Immature natural killer cell (primary cell): ENCODE measurements at places on chromosomes 6 and 20.

DNA sequence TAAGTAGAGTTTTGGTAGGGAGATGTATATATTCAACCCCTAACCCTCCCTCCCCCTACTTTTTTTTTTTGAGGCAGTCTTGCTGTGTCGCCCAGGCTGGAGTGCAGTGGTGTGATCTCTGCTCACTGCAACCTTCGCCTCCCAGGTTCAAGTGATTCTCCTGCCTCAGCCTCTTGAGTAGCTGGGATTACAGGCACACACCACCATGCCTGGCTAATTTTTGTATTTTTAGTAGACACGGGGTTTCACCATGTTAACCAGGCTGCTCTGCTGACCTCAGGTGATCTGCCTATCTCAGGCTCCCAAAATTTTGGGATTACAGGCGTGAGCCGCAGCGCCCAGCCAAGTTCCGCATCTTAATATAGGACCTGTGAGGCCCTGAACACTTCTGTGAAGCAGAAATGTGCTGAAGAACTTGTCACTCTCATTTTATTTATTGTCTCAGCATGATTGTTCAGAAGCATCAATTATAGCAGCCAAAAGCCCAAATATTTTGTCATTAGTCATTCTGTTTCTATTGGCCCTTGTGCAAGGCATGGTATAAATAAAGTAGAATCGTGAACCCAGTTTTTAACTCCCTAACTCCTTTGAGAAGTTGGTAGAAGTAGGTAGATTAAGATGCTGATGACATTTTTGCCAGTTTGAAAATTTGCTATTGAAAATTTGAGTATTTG is 19.4 kb downstream of the DSTN start:
- DNase-seq = no peak

- DNase-seq = no peak
These were observed 30.6 kb upstream of the ZBTB24 start for GRCh38 chr6:109513571-109514071.

- peak; percentile 49 for DNase-seq
These were observed 15.8 kb upstream of the RBPJL start for GRCh38 chr20:45290677-45291355.

GRCh38 chr6:14217728-14218518 is 100.4 kb downstream of the CD83 start:
- no peak for DNase-seq

DNA sequence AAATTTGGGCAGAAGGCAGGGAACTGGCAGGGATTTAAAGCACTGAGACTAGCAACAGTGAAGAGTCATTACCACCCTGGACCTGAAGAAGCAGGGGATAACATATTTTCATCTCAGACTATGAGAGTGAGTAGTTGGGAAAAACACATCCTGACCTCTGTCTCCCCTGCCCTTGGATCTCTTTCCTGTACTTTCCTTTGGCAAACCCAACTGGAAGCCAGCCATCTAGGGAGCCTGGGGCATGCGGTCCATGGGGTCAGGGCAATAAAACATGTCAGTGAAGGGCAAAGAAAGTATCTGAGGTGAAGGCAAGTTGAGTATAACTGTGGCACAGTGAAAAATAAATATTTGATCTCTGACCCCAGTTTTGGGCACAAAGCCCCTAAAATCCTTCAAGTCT is 698.2 kb downstream of the DOK5 start:
- DNase-seq = no peak

GRCh38 chr6:170110201-170111140 is 180.4 kb downstream of the DLL1 start:
- peak; percentile 18 for DNase-seq

DNA sequence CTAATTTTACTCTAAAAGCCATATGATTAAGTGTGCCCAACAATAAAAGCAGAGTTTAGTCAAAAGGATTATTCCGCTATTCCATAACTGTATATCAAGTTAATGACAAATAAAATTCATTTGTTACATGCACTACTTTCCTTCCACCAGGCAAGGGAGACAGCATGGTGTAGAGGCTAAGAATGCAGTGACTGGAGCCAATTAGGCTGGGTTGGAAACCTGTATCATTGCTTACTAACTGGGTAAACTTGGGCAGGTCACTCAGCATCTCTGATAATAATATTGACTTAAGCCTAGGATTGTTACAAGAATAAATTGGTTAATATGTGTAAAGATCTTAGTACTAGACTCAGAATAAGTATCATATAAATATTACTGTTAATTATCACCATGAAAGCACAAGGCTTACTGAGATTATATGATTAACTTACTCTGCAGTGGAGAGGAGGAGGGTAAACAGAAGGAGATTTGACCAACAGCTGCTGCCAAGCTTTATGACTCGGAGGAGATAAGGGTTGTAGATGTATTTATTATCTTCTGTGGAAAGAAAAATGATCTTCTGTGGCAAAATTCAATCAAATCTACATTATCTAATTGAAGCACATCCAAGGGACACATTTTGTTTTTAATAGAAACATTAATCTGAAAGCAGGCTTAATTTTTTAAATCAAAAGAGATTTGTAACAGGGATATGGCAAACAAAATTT is 1459.9 kb downstream of the GRIK2 start:
- no peak for DNase-seq

DNA sequence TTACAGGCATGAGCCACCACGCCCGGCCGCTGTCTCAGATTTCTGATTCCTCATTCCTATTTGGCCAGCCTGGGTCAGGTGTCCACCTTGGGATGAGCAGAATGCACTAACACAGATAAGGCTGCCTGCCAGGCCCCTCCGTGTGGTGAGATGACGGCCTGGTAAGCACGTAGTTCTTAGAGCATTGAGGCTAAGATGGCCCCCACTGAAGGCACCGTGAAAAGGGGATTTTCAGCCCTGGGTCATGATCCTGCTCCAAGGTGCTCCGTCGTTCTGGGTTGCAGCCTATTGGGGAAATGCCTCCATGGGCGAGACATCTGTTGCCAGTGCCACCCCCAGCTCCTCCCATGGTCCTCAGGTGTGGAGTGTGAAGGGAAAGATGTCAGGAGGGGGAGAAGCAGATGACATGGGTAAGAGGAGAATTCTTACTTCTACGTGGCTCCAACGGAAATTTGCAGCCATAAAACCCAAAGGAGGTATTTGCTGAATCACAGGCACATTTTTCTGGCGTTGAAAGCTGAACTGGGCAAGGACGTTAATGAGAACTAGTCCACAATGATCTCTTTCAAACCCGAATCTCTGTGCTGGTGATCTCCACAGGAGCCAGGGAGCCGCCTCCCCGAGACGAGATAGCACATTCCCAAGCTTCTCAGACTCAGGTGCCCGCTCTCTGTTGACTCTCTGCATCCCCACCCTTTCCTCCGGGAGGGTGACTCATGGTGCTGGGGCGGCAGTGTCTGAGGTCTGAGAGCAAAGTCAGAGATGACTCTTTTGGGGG is 34.0 kb upstream of the BMP6 start:
- no peak for DNase-seq

GRCh38 chr6:142500250-142500786 is 198.5 kb downstream of the ADGRG6 start:
- no peak for DNase-seq

DNA sequence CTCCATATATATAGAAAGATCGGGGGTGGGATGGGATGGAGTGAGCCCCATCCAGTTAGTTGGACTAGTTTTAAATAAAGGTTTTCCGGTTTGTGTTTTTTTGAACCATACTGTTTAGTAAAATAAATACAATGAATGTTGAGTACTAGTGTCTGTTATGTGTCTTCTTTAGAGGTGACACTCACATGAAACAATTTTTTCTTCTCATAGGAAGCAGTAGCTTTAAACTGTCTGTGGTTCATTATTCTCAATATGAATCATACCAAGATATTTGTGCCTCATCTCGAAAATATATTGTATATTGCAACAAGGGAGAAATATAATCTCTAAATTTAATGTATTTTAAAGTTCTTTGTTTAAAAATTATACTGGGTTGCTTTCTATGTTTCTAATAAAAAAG is 33.4 kb downstream of the HSF2 start:
- no peak for DNase-seq

GRCh38 chr6:166221040-166221439 is 53.4 kb upstream of the TBXT start:
- peak; percentile 61 for DNase-seq

GRCh38 chr6:169702840-169703246 is 917 bp downstream of the C6orf120 start:
- no peak for DNase-seq

DNA sequence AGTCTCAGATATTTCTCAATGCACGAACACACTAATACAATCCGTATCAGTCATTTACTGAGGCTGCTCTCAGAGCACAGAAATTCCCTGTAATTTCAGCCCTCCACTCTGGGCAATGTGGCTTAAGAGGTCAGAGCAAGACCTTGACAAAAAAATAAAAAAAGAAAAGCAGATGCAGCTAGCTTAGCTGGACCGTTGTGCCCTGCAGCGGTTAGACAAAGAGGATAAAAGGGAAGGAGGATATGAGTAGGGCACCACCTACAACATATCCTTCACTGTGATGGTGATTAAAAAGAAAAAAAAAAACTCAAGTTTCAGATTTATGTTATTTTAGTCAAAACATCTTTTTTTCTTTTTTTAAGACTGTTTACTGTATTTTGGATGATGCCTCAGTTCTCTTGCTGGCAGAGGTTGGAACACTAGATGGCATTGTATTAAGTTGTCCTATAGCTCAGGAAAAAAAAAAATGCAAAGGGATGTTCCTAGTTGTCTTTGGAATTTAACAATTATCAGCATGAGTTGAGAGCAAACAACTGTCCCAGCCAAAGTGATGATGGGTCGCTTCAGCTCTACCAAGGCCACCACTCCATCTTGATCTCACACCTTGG is 59.9 kb downstream of the ANKEF1 start:
- no peak for DNase-seq

- peak; percentile 14 for DNase-seq
These were observed 30.4 kb downstream of the FKBP1A start for GRCh38 chr20:1362484-1362883.

DNA sequence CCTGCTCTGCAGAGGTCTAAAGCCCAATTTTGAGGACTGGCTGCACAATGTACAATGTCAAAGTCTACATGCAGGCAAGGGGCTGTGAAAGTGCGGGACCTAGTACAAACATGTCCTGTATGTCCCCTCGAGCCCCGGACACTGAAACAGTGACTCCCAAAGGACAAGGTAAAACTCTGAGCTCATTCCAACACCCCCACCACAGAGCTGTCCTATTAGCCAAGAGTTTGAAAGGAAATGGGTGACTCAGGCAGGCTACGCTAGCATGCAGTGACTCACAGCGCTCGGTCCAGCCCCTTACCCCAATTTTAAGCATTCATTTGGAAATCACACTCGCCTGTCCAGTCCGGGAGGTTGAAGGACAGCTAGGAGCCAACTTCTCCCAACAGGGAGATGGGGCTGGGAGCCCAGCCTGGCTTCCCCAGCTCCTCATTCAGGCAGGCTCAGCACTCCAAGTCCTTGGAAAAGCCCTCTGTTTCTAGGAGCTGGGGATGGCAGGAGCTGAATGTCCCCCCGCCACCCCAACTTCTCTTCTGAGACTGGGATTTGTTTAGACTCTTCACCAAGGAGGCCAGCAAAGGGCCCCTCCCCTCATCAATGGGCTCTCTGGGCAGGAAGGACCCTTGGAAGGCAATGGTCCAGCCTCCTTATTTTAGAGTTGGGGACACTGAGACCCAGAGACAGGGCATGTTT is 3.9 kb downstream of the SDC4 start:
- no peak for DNase-seq

- no peak for DNase-seq
These were observed 4.0 kb upstream of the PPP1R3G start for GRCh38 chr6:5081182-5081581.

DNA sequence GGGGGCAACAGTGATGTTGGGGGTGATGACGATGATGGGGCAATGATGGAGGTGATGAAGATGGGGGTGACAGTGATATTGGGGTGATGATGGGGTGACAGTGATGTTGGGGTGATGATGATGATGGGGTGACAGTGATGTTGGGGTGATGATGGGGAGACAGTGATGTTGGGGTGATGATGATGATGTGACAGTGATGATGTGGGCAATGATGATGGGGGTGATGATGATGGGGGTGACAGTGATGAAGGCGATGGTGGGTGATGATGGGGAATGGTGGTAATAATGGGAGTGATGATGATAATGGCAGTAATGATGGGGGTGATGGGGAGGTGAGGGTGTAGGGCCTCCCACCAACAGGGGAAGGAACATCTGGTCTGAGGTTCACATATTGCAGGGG is 150.6 kb downstream of the ERMARD start:
- no peak for DNase-seq

- DNase-seq = no peak
These were observed 425.1 kb downstream of the FOXA2 start for GRCh38 chr20:22159276-22159675.

DNA sequence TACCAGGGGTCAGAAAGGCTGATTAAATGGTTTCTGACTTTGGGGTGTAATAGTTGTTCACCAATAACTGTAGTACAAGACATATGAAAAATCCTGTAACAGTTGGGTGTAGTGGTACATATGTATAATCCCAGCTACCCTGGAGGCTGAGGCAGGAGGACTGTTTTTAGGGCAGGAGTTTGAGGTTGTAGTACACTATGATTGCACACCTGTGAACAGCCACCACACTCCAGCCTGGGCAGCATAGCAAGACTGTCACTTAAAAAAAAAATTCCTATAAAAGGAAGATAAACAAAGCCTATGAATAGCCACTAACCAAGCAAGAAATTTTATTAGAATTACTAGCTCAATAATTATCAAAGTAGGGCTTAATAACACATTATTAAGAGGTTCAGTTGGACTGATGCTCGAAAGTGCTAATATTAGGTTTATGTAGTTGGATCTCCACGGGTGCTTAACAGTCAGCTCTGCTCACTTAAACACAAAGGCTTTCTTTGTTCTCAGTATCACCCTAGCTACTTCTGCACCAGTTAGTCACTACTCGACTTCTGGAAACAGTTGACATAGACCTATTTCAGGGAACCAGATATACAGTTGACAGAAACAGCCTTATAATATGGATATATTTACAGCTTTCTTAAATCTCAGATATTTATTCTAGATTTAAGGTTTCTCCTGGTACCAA is 113.0 kb downstream of the MTFR2 start:
- DNase-seq = no peak

GRCh38 chr20:64167676-64168075 is 3.4 kb downstream of the MYT1 start:
- no peak for DNase-seq

DNA sequence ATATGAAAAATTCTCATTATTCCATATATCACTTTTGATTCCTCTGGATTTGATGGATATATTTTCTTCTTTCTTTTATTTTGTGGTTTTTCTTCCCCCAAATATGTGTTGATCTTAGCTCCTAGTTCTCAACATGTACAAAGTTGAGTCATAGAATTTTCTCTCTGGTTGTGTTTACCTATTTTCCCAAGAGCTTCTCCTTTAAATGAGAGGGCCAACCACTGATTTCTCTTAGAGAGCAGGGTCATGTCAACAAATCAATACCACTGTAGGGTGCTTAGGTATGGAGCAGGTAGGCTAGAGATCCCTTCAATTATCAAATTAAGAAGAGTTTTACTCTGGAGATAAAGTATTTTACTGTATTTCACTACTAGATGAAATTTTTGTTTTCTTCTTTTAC is 145.7 kb downstream of the BMP5 start:
- DNase-seq = no peak
